ENCODE measurements at places on chromosomes 3 and 15. TPM values are rescaled to one million over a fixed set of nuclear protein-coding genes. Genes with fewer than 3 reads are reported as not detected.

LOXL1 gene
- 2.9 TPM for total RNA-seq

ZIC1 gene
- total RNA-seq, result 2.5 TPM

GRCh38 chr3:151421938-151422337, 37.4 kb upstream of the P2RY12 start:
- no peak overlapping the region for H3K4me3 ChIP-seq
- no peaks in the 10 kb centered on the region for H3K4me1 ChIP-seq
- no peak overlapping the region for H3K27ac ChIP-seq
- no peaks in the 10 kb centered on the region for H3K27me3 ChIP-seq
- no peaks in the 10 kb centered on the region for H3K36me3 ChIP-seq

GRCh38 chr15:92627014-92627413, 28.6 kb downstream of the FAM174B start:
- no peak overlapping the region for H3K27ac ChIP-seq
- no peaks in the 10 kb centered on the region for H3K4me1 ChIP-seq
- no peak overlapping the region for H3K4me3 ChIP-seq
- no peaks in the 10 kb centered on the region for H3K36me3 ChIP-seq

DNA sequence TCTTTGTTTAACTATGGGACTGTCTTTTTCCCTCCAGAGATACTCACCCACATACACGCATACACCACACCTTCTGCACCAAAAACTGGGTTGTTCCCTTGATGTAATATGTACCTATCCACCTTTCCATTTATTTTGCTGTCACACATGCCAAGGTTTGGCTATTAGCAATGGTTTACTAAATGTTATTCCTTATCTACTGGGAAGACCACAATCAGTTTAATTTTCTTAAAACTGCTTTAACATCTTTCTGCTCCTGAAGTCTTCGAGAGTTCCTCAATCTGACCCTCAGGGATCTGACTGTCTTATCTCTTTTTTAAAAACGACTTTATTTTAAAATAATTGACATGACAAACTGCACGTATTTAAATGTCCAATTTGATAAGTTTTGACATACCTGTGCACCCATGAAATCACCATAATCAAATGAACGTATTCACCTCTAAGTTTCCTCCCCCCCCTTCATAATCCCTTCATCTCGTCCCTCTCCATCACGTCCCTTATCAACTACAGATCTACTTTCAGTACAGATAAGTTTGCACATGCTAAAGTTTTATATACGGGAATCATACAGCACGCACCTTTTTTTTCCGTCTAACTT, 805 bp upstream of the TRPM7 start:
- H3K4me1 ChIP-seq, result peaks cover 36% of the 10 kb centered on the region
- H3K27me3 ChIP-seq, result no peaks in the 10 kb centered on the region
- no peak for DNase-seq
- H3K27ac ChIP-seq, result peak overlapping the region; percentile 96

C3orf85 gene
- 71.9 TPM for total RNA-seq

DNA sequence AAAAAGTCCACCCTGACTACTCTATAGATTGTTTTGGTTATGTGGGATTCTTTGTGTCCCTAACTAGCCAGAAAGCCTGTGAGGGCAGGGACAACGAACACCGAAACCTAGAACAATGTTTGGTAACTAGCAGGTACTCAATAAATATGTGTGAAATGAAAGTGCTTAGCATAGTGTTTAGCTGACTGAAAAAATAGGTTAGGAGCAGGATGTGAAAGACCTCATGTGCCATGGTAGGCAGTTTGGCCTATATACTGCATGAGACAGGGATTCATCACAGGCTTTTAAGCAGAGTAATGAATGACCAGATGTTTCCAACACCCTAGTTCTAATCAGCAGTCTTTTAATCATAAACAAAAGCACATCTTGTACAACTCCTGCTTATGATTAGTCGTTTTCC, 64.2 kb downstream of the MYO5A start:
- H3K4me3 ChIP-seq, result no peak overlapping the region
- H3K27me3 ChIP-seq, result no peaks in the 10 kb centered on the region

DNA sequence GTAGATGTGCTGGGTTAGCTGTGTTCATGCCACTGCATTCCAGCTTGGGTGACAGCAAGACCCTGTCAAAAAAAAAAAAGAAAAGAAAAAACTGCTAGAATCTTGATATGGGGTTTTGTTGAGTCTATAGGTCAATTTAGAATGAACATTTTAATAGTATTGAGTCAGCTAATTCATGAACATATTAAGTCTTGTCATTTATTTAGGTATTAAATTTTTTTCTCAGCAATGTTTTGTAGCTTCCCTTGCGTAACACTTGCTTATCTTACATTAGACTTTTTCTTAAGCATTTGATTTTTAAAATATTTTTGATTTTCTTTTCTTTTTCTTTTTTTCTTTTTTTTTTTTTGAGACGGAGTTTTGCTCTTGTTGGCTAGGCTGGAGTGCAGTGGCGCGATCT, 60.7 kb upstream of the GOLGA6B start:
- no peaks in the 10 kb centered on the region for H3K36me3 ChIP-seq
- DNase-seq, result no peak
- H3K4me1 ChIP-seq, result no peaks in the 10 kb centered on the region
- no peak overlapping the region for H3K27ac ChIP-seq
- no peaks in the 10 kb centered on the region for H3K27me3 ChIP-seq

GRCh38 chr15:92917598-92918407, 17.7 kb downstream of the CHD2 start:
- H3K27me3 ChIP-seq, result no peaks in the 10 kb centered on the region
- peak overlapping the region; percentile 21 for H3K4me3 ChIP-seq
- H3K4me1 ChIP-seq, result peaks cover 4% of the 10 kb centered on the region

SLC27A2 gene
- 17.4 TPM for total RNA-seq

DNA sequence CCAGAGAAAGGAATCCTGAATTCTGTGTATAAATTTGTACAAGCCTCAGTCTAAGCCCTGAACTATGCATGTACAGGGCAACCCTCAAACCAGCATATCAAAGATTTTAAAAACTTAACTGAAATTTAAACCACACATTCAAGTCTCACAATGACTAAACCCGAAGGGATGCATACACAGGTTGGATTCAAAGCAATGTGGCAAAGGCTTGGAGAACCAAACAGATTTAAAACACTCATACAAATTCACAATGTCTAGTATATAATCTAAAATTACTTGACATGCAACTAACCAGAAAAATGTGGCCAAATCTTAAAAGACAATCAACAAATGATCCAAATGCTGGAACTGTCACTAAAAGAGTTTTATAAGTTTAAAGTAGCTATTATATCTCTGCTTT, 36.4 kb downstream of the CEP152 start:
- H3K27ac ChIP-seq, result no peak overlapping the region
- no peaks in the 10 kb centered on the region for H3K36me3 ChIP-seq
- no peak overlapping the region for H3K4me3 ChIP-seq
- no peaks in the 10 kb centered on the region for H3K4me1 ChIP-seq
- DNase-seq, result no peak

TIMP4 gene
- 5.1 TPM for total RNA-seq

PML gene
- total RNA-seq, result 85.7 TPM

- H3K4me1 ChIP-seq, result no peaks in the 10 kb centered on the region
- no peak for DNase-seq
- H3K27ac ChIP-seq, result no peak overlapping the region
- H3K27me3 ChIP-seq, result no peaks in the 10 kb centered on the region
- no peaks in the 10 kb centered on the region for H3K36me3 ChIP-seq
These were observed 61.3 kb downstream of the PPARG start for GRCh38 chr3:12349895-12350811.

DNA sequence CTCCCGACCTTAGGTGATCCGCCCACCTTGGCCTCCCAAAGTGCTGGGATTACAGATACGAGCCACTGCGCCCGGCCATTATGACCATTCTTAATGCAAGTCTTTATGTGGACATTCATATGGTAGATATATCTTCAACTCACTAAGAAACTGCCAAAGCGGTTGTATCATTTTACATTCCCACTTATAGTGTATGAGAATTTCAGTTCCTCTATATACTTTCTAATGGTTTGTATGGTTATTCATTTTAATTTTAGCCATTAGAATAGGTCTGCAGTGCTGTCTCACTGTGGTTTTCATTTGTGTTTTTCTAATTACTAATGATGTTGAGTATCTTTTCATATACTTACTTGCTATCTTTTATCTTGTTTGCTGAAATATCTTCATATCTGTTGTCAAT, 32.5 kb downstream of the TCF12 start:
- H3K4me3 ChIP-seq, result no peak overlapping the region
- no peaks in the 10 kb centered on the region for H3K4me1 ChIP-seq
- no peak for DNase-seq

GRCh38 chr3:177689077-177689476, 491.8 kb upstream of the TBL1XR1 start:
- no peak for DNase-seq
- H3K36me3 ChIP-seq, result no peaks in the 10 kb centered on the region
- H3K4me1 ChIP-seq, result peaks cover 1% of the 10 kb centered on the region
- no peak overlapping the region for H3K27ac ChIP-seq
- H3K4me3 ChIP-seq, result no peak overlapping the region

DNA sequence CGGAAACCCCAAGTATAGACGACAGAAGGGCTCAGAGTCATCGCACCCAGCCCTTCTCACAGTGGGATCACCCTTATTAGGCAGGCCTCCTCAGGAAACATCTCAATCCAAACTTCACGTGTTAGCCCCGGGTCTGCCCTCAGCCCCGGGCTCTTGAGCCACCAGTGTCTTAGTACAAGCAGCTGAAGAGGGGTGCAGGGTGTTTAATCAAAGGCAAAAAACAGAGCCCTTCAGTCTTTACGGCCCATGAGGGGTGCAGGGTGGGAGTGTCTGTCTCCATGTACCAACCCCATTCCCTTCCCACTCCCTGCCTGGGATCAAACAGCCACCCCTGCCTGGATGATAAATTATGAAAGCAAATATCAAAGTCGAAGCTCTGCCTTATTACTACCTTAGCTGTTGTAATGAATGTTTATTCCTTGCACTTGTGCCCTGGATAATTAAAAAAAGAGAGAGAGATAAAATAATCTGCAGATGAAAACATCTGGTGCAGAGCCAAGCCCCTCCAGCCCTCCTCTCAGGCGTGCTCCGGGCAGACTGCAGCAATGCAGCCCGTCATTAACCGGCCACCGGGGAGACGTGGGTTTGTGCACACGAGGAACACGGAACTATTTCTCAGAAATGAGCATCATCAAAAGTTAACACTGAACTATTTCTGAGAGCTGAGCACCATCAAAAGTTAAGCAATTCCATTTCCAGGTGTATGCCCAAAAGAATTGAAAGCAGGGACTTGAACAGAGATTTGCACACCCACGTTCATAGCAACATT, 64.5 kb downstream of the ADAMTS17 start:
- no peaks in the 10 kb centered on the region for H3K4me1 ChIP-seq
- no peaks in the 10 kb centered on the region for H3K27me3 ChIP-seq
- H3K36me3 ChIP-seq, result no peaks in the 10 kb centered on the region
- H3K27ac ChIP-seq, result no peak overlapping the region
- DNase-seq, result no peak
- no peak overlapping the region for H3K4me3 ChIP-seq

GRCh38 chr3:14378415-14378814, 24.0 kb upstream of the SLC6A6 start:
- H3K4me3 ChIP-seq, result no peak overlapping the region
- no peaks in the 10 kb centered on the region for H3K36me3 ChIP-seq
- peaks cover 6% of the 10 kb centered on the region for H3K4me1 ChIP-seq
- no peak overlapping the region for H3K27ac ChIP-seq
- no peaks in the 10 kb centered on the region for H3K27me3 ChIP-seq

SLC28A1 gene
- total RNA-seq, result 67.6 TPM

DNA sequence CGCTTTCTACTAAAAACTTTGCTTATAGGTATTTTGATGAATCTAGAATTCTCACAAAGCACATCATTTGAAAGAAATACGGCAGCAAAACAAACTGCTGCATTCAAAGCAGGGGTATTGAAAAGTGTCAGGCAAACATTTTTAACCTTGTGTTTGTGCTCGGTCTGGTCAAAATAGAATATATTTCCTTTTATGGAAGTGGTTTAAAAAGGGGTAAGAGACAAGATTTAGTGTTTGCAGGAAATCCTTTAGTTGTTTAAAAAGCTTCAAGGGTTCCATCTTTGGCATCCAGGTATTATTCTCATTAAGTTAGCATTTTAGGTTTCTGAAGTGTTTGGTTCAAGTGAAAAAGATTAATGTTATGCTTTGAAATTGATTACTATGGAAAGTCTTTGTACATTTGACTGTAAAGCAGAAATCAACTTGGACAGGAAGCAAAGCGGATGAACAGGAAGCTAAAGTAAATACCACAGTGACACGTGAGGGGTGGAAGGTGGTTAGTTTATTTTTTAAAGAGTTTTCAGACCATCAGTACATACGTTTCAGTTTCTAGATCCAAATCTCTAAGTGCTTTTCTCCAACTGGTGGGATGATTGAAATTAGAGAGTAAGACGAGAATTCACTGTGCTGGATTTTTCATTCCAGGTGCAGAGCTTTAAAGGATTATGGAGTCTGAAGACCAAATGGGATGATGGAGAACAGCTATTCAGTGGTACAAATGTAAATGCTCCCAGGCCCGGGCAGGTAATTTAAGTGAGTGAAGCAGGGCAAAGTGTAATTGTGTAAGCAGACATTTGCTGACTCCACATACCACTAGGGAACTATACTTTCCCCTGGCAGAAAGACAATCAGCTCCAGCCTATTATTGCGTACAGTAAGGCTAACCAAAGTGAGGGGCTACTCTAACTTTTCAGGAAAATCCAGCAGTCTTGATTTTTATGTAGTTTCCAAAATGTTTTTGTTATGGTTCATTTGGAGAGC, 341.8 kb upstream of the TBL1XR1 start:
- no peak overlapping the region for H3K4me3 ChIP-seq
- peaks cover 19% of the 10 kb centered on the region for H3K4me1 ChIP-seq
- H3K36me3 ChIP-seq, result no peaks in the 10 kb centered on the region
- no peaks in the 10 kb centered on the region for H3K27me3 ChIP-seq
- DNase-seq, result no peak
- H3K27ac ChIP-seq, result peak overlapping the region; percentile 44

IL12A gene
- not detected for total RNA-seq

GRCh38 chr3:49666592-49666991, 7.6 kb upstream of the APEH start:
- H3K27ac ChIP-seq, result no peak overlapping the region
- DNase-seq, result no peak
- no peak overlapping the region for H3K4me3 ChIP-seq
- H3K36me3 ChIP-seq, result no peaks in the 10 kb centered on the region

GRCh38 chr3:175732017-175732416, 872.9 kb downstream of the NAALADL2 start:
- no peak overlapping the region for H3K4me3 ChIP-seq
- no peaks in the 10 kb centered on the region for H3K27me3 ChIP-seq
- H3K27ac ChIP-seq, result no peak overlapping the region
- H3K36me3 ChIP-seq, result no peaks in the 10 kb centered on the region

SLC12A8 gene
- total RNA-seq, result 24.2 TPM

GRCh38 chr3:42661593-42662022, 8.1 kb downstream of the ZBTB47 start:
- no peaks in the 10 kb centered on the region for H3K4me1 ChIP-seq
- DNase-seq, result no peak
- no peak overlapping the region for H3K4me3 ChIP-seq
- no peaks in the 10 kb centered on the region for H3K27me3 ChIP-seq
- no peaks in the 10 kb centered on the region for H3K36me3 ChIP-seq

- no peak for DNase-seq
- peaks cover 21% of the 10 kb centered on the region for H3K4me1 ChIP-seq
- no peaks in the 10 kb centered on the region for H3K27me3 ChIP-seq
- peak overlapping the region; percentile 13 for H3K4me3 ChIP-seq
- H3K27ac ChIP-seq, result peak overlapping the region; percentile 33
- H3K36me3 ChIP-seq, result no peaks in the 10 kb centered on the region
These were observed 5.6 kb downstream of the LIMD1 start for GRCh38 chr3:45599984-45600650.

SECISBP2L gene
- 31.9 TPM for total RNA-seq
